ENCODE measurements at places on chromosomes 1 and 21.

DNA sequence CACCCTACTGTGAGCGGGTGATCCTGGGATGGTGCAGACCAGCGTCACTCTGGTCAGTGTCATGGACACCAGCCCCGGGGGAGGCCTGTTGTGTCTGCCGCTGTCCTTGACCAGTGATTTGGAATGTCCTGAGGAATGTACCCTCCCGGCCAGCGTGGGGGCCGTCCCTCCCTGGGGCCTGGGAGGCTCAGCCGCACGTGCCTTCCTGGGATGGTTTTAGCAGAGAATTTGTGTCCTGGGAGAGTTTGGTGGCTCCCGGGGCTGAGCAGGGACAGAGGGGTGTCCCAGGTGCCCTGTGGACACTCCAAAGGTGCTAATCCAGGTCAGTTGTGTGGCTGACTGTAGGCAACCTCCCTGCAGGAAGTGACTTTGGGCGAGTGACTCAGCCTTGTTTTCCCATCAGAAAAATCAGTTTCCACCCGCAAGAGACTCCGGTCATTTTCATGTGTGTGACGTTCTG lies 6.2 kb downstream of the ARHGEF16 start:
- no peak for DNase-seq

DNA sequence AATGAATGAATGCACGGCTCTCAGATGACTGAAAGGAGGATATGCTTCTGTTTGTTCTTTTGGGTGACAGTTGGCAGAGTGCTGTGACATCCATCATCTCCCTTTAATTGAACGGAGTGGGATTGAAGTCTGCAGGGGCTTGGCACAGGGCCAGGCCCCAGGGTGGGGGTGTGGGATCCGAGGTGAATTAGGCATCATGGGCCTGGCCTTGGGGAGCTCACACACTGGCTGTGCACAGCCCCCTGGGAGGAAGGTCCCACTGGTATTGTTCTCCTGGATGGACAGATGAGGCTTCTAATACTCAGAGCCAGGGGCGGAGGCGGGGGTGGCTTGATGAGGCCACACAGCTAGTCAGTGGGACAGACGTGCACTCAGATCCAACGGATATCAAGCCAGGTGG lies 19.3 kb downstream of the EPHB2 start:
- no peak for DNase-seq

- DNase-seq = no peak
These were observed 3.5 kb downstream of the CFHR5 start for GRCh38 chr1:196980859-196981258.

GRCh38 chr1:2494323-2494693 lies 18.2 kb downstream of the PLCH2 start:
- peak; percentile 65 for DNase-seq

DNA sequence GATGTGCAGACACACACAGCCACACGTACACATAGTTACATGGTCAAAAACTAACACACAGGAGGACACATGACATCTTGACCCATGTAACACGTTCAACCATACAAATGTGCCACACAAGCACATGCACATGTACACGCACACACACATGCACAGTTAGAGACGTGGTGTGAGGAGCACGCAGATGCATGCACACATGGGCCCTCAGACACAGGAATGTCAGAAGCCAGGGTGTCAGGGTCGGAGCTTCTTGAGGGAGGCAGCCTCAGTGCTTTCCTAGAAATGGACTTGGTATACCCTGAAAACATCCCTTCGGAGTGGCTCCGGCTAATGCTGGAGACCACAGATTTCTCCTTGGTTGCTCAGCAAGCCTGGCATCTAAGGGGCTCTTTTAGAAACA lies 114.3 kb downstream of the DMRTB1 start:
- DNase-seq = no peak

- DNase-seq = no peak
These were observed 39.4 kb downstream of the FHAD1 start for GRCh38 chr1:15286452-15286851.

DNA sequence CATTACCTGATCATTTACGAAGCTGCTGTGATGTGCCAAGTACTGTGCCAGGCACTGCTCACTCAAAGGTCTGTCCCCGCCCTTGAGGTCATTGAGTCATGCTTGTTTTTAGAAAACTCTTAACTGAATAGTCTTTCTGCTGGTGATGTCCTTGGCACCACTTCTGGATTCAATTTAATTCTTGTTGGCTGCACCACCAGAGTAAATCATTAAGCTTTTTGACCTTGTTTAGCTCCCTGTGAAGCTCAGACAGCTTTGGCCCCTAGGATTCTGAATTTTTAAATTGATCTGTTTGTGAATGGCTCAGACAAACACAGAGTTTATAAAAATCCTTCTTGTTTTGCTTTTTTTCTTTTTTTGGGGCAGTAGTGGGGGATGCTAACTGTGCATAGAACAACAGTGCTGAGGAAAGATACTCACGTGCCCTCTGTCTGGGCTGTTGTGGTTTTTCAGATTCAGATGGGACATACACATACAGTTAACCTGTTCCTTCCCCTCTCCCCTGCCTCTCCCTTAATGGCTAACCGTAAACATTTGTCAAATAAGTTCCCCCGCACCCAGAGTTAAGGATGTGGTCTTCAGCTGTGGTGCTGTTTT lies 67.6 kb downstream of the MTR start:
- DNase-seq = peak; percentile 62

GRCh38 chr1:12697397-12697796 lies 18.5 kb upstream of the AADACL3 start:
- DNase-seq = peak; percentile 13

- no peak for DNase-seq
These were observed 34.0 kb downstream of the FOXO6 start for GRCh38 chr1:41394959-41395956.

DNA sequence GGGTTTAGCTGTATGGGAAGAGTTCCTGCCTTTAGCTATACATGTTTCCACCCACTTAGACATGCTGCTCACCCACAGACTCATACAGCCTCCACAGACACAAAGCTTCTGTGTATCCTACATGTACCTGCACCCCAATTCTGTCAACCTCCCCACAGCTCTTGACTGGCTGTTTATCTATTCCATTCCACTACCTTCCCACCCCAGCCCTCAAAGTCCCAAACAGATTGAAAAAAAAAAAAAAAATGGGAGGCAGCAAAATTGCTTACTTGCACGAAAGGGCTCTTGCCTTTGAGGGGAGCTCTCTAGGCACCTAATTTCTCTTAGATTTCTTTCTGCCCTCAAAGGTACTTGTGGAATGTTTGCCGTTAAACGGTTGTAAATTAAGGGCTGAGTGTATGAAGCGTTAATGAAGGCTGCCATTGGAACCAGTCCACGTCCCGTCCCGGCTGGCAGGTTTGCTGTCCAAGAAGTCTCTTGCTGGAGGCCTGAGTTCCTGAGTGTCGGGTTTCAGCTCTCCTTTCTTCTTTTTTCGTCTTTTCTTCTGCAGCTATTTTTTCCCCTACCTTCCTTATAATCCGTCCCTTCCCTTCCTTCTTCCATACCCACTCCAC lies 43.6 kb downstream of the PBX1 start:
- peak; percentile 45 for DNase-seq

GRCh38 chr1:29569971-29570634 lies 333.8 kb downstream of the PTPRU start:
- DNase-seq = peak; percentile 95

DNA sequence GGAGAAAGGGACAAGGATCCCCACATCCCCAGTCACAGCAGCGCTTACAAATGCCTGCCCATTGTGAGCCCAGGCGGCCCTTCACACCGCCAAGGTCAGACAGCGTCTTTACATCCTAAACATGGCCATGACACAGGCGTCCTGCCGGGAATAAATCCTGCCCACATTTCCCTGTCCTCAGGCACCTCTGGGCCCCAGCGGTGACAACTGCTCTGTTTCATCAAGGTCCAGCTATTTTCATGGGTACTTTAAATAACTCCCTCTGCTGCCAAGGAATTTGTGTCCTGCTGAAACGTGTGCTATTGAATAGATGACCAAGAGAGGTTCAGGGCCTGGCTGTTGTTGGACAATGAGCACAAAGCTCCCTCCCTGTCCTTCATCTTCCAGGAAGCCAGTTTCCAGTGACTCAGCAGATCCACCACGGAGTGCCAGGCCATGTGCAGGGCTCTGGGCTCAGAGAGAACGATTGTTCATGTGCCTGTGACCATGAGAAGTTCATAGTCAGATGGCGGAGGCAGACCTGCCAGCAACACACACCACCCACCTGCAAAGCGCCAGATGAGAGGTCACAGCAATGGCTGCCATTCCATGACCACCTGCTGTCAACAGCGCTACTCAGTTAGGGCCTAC lies 195.8 kb downstream of the MATN1 start:
- peak; percentile 7 for DNase-seq

DNA sequence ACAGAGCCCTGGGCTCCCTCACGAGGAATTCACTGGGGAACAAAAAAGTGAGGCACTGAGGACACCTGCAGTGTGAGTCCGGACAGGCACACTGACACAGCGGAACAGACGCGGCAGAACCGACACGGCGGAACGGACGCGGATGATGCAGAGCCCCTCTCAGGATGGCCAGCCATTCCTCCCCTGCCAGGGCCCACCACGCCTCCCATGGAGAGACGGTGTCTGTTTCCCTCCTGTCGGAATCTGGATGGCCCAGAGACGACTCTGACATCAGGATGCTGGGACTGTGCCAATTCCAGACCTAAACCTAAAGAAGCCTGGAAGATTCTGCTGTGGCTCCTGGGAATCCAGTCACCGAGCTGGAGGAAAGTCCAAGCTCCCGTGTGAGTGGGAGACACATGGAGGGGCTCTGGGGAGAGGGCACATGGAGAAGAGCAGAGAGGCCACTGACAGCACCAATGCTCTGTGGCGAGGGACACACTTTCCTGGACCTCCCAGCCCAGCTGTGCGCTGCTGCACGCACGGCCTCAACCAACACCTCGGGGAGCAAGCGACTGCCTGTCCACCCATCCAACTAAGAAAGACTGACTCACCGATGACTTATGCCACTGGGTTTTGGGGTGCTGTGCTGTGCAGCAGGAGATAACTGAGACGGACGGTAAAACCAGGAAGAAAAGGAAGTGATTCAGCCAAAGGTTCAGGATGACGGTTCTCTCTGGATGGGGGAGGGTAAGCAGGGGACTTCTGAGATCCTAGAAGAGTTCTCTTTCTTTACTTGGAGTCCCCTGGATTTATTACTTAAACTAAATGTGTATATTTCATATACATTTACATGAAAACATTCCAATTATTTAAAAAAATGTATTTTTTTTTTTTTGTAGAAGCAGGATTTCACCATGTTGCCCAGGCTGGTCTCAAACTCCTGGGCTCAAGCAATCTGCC lies 23.3 kb downstream of the ZBTB17 start:
- DNase-seq = peak; percentile 96

- DNase-seq = peak; percentile 76
These were observed 3.8 kb downstream of the ZNF672 start for GRCh38 chr1:248841702-248842395.

DNA sequence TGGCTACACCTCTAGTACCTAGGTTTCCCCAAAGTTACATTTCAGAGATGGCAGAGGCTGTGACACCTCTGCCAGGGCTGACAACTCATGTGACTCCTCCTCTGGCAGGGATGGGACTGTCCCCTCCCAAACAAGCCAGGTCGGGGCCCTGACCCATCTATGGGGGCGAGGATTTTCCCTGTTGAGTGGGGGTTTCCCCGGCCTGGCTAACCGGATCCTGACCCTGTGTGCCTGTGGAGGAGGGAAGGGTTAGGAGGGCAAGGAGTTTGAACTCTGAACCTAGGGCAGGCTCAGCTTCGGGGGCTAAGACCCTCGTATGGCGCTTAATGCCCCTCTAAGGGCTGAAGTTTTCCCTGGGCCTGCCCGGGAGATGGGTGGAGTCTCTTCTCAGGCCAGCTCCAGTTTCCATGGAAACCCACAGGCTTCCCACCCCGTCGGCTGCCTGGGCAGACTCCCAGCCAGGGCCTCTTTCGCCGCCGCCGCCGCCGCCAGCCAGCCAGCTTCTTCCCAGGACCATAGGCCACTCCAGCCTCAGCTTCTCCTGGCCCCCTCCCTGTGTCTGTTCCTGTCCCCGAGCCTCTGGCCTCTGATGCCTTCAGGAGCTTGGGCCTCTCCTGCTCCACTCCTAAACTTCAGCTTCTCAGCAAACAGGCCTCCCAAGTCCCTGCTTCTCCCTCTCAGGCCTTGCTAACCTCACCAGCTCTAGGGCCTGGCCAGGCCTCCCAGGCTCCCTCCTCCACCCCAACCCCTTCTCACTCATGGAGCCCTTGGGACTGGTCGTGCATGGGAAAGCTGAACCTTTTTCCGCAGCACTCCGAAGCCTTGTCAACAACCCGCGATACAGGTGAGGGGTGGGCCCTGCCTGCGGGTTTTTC lies at the start of gene BTBD19:
BTBD19 (plus strand) TSS at position 461 of the 875 bp plus-strand sequence; CDS start at position 759, 298 bp downstream.
- DNase-seq = peak; percentile 89

DNA sequence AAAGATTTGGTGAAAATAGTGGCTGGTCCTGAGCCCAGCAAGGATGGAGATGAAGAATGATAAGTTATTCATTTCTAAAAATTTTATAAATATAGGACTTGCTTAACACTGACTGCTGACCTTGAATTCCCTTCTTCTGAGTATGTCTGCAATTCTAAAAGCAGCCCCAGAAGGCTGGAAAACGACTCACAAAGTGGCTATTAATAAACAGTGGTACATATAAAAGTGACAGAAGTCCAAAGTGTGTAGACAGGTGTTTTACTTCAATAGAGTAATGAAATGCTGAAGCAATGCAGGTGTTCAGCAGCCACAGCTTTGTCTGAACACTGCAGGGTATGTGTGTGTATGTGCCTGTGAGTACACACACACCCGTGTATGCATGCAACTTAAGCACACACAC lies 219.0 kb upstream of the NRIP1 start:
- no peak for DNase-seq

DNA sequence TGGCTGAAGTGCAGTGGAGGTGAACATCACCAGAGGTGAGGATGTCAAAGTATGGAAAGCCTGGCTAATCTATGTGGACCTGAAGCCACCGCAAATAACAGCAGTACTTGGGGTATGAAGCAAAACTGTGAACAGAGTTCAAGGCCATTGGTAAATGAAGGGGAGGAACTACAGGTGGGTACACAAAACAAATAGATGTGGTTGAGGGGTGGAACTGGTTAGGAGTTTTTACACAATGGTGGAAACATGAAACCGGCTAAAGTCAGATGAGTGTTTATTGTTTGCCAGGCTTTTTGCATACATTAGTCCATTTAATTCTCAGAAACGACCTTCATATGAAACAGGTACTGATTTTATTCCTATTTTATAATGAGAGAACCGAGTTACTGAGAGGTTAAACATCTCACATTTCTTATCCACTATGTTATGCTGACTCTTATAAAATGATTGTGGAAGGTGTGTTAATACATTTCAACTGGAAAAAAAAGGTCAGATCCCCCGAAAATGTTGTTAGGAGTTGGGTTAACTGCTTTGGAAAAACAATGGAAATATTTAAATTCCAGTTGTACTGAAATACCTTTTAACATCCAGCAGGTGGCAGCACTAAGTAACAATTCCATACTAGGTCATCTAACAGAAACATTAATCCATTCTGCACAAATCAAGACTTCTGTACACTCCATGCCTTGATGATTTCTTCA lies 44.3 kb upstream of the GTF2B start:
- DNase-seq = peak; percentile 57

- peak; percentile 42 for DNase-seq
These were observed 65.7 kb downstream of the SDC3 start for GRCh38 chr1:30842697-30843354.

GRCh38 chr21:34697826-34698225 lies 29.0 kb downstream of the CLIC6 start:
- no peak for DNase-seq
